D721Med (cell line): ENCODE measurements at places on chromosomes 3 and 15.

GRCh38 chr3:67461667-67462142, 192.7 kb downstream of the SUCLG2 start:
- DNase-seq, result no peak

DNA sequence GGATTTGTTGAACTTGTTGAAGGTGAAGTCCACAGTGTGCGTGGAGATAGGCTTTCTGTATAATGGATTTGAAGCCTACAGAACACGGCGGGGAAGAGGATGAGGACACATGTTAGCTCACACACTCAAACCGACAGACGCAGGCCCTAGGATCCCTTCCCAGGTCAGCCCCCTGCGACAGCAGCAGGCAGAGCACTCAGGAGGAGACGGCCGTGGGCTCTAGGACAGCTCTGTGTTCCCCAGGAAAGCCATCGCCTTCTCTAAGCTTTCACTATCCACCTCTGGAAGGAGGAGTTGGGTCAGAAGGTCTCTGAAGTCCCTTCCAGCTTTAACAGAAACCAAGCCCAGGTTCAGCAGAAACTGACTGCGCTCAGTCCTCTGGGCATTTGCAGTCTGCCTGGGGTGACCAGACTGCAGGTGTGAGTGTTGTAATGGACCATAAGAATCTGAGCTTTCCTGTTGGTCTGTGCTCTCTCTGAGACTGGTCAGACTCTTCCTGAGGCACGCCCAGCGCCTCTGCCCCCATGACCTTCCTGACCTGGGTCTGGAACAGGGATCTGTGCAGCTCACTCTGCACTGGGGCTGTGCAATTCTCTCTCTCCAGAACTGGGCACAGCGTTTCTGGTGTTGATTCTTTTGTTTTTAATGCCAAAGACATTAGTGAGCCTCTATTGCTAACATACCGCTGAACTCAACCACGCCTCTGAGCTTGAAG, 33.5 kb downstream of the UMPS start:
- DNase-seq, result no peak

DNA sequence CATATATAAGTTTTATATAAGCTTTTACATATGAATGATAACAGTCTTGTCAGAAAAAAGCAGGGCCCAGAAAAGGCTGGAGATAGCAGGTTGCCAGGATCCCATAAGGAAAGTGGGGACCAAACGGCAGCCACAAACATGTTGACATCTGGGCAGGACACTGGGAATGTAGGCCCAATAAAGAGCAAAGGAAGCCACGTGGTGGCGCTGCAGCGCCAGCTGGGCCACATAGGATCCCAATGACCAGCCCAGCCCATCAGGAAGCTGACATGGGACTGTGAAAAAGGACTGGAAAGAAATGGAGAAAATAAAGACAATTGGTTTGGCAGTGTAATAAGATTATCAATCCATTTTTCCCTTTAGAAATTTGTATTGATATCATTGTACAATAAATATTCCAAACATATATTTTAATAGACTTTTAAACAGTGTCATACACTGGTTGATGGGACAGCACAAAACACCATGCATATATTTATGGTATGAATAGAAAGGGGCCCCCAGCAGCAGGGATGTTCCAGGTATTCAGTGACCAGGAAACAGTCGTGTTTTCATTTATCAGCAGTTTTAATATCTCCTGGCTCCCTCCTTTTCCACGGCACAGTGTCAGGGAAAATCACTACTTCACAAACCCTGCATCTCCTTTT, 89.0 kb upstream of the STRIT1 start:
- DNase-seq, result peak; percentile 19

GRCh38 chr3:49535971-49536874, 18.1 kb upstream of the BSN start:
- DNase-seq, result no peak

- no peak for DNase-seq
Observed at GRCh38 chr3:160150066-160150465, 75.2 kb upstream of the C3orf80 start.

- no peak for DNase-seq
Observed at GRCh38 chr3:122555275-122556071, 8.6 kb downstream of the PARP9 start.

DNA sequence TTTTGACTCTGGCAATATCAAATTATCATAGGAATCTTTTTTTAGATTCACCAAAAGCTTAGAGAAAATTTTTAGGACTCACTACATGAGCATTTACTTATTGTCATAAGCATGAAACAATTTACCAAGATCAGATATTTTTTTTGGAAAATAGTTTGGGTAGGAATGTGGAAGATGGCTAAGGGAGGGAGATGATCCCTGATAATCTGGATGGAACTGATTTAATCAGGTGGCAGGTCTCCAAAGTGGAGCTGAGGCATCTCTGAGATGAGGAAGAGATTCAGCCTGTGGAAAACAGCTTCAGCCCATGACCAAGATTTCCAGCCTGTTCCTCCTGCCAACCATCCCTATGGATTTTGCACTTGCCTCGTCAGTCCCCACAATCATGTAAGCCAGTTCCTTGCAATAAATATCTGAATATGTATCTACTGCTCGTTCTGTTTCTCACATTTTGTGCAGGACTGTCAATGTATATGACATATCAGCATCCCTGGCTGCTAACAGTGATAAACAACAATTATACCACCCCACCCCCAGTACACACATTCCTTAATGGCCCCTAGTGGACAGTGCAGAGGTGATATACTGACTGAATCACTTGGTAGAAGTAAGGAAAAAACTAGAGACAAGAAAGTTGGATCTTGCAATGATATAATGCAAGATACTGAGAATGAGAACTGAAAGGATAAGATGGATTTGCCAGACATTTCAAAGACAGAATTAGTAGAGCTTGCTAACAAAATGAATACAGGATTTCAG, 183.8 kb downstream of the NEK10 start:
- DNase-seq, result no peak

DNA sequence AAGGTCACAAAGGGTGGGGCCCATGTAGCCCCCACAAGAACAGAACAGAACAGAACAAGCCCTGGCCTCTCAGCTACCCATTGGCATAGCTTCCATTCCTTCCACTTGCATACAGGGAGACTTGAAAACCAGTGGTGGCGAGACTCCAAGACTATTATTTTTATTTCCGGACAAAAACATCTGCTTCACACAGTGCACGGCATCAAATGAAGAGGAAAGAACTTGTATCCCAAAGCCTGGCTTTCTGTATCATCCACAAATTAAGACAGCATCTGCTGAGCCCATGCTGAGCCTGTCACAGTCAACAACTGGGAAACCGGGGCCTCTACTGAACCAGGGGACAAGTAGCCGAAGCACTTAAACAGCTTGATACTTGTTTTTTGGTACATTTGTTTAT, 56.0 kb downstream of the CLEC3B start:
- no peak for DNase-seq

GRCh38 chr15:77243716-77244401, 172.9 kb upstream of the TSPAN3 start:
- no peak for DNase-seq

GRCh38 chr3:114093596-114093995, 37.1 kb downstream of the QTRT2 start:
- no peak for DNase-seq

- no peak for DNase-seq
Observed at GRCh38 chr3:193968380-193968974, 167.5 kb upstream of the HES1 start.

- DNase-seq, result no peak
Observed at GRCh38 chr3:125000661-125001060, 55.1 kb downstream of the HEG1 start.

DNA sequence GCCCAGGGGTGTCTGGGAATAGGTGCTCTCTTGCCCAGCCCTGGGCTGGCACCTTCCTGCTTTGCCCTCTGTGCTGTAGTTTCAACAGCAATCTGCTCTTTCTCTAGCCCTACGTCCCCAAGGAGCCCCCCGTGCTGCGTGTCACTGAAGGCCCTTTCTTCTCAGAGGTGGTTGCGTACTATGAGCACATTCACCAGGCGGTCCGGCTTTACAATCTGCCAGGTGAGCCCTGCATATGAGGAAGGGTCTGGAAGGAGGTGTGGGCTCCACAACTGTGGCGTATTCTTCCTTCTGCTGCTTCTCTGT, 9.6 kb downstream of the MAN2A2 start:
- no peak for DNase-seq

- DNase-seq, result no peak
Observed at GRCh38 chr15:101068523-101068960, 149.4 kb downstream of the LRRK1 start.

- DNase-seq, result no peak
Observed at GRCh38 chr3:35422836-35423601, 216.3 kb upstream of the ARPP21 start.

GRCh38 chr15:77515613-77516012, 94.9 kb downstream of the HMG20A start:
- no peak for DNase-seq

DNA sequence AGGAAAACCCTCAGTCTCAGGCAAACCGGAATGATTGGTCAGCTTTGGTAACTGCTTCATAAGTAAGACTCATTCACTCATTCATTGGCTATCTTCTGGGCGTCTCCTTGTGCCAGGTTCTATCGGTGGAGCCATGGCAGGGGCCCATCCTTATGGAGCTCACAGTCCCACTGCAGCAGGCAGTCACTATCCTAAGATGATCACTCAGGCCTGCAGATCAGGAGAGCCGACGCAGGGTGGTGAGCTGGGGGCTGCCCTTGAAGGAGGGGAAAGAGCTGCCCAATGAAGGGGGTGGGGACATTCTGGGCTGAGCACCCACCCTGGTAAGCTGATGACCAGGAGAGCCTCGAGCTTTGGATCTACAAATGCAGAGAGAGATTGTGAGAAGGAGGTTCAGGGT, 20.5 kb upstream of the FGD5 start:
- DNase-seq, result no peak

DNA sequence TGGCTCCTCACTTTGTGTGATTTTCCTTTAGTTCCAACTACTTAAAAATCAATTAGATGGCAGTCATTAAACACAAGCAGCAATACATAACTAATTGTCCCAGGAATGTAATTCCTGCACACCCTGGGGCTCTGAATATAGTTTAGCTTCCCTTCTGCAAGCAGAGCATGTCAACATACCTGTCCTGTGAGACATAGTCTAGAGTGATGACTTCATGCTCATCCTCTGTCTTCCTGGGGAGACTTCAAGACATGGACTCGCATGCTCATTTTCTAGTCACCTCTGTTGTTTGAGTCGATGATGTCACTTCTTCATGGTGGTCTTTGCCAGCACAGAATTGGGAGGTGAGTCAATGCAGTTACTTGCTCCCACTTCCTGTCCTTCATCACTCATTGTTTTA, 15.7 kb downstream of the C3orf52 start:
- DNase-seq, result no peak

DNA sequence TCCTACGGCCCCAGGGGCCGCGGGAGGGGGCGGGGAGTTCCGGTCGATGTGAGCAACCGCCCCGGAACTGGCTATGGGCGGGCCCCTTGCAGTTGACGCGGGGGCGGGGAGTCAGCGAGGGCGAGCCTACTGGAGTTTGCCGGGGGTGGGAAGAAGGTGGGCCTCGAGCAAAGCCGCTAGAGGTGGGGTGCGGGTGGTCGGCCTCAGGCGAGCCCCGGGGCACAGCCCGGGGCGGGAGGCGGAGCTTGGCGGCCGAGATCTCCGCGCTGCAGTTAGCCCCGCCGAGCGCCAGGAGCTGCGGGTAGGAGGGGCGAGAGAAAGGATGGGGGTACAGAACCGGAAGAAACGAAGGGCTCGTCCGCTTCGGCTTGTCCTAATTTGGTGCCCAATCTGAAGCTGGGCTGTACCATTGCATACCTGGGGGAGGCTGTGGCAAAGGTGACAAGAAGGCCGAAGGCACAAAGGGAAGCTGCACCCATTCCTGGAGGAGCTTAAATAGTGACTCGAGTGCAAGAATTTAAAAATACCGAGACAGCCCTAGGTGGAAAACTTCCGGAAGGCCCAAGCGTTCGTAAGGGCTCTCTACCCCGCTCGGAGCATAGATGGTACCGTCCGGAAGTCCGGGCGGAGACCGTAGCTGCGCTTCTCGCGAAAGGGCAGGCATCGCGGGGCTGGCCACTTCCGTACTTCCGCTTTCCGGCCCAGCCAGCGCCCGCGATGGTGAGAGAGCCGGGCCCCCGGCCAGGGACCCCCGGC, at the start of the genes ARPC4 and TADA3:
Gene ARPC4 (plus strand): TSS at position 678 of the 756 bp plus-strand sequence. CDS start 40 bp downstream, at position 718.
Gene TADA3 (minus strand): TSS at position 69 of the 756 bp plus-strand sequence. CDS start 1,007 bp downstream, outside the sequence.
- peak; percentile 93 for DNase-seq

DNA sequence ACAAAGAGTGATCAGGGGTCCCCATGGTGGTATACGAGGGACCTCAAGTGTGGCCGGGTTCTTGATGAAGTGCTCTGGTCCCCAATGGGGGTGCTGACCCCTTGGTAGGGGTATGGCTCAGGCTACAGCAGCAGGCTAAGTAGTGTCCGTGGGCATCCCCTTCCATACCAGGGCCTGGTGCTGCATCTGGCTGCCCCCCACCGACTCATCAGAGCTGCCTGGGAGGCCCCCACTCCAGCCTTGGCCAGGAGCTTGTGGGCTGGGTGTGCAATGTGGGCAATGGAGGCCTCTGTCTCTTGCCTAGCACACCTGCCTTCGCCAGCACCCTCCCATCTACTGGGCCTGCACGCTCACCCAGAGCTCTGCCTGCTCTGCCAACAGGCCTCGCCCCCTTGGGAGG, 59.0 kb upstream of the SEC13 start:
- DNase-seq, result no peak

DNA sequence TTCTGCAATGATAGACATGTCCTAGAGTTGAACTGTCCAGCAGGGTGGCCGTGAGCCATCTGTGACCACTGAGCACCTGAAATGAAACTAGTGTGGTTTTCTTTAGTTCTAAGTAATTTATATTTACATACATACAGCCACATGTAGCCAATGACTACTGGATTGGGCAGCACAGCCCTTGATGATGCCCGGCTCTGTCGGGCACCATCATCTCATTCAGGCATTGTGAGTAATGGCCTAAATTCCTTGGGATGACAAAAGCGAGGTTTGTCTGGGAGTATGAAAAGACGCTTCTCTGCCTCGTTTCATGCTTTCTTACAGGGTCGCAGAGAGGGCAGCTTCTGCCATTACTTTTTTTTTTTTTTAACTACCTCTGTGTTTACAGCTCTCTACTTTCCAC, 251.9 kb upstream of the HES1 start:
- DNase-seq, result no peak
